ENCODE measurements at places on chromosomes 3 and 15.

- no peak for DNase-seq
Measured at GRCh38 chr15:42449770-42450424, 41.0 kb downstream of the ZNF106 start.

DNA sequence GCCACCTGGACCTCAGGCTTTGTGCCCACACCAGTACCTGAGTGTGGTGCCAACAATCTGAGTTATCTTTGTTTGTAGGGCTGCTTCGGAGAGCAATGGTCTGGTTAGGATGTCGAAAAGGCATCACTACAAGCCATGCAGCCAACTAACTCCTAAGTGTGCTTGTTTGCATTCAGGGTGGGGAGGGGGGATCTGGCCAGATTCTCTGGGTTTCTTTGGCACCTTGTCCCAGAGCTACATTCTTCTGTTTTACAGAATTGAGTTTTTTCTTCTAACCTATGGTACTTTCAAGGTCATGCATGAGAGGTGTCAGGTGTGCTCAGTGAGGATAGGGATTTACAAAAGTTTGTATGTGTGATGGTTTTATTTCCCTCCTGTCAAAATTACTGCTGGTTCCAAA lies 391.4 kb upstream of the RARB start:
- DNase-seq = no peak

DNA sequence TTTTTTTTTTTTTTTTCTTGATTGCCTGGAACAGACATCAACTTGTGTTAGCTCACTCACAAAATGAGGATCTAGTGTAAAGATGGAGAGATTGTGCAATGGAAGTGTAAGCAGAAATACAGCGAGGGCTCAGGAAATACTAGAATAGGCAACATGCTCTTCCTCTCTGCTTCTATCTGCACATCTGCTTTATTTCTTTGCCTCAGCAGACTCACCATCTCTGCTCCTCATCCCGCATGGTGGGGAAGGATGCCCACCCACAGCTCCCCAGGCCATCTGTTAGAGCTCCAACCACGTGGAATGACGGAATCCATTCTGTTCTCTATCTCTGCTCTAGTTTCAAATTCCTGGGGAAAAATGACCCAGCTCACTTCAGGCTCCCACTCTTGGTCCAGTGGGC lies 128.0 kb upstream of the ADAMTS9 start:
- DNase-seq = no peak

DNA sequence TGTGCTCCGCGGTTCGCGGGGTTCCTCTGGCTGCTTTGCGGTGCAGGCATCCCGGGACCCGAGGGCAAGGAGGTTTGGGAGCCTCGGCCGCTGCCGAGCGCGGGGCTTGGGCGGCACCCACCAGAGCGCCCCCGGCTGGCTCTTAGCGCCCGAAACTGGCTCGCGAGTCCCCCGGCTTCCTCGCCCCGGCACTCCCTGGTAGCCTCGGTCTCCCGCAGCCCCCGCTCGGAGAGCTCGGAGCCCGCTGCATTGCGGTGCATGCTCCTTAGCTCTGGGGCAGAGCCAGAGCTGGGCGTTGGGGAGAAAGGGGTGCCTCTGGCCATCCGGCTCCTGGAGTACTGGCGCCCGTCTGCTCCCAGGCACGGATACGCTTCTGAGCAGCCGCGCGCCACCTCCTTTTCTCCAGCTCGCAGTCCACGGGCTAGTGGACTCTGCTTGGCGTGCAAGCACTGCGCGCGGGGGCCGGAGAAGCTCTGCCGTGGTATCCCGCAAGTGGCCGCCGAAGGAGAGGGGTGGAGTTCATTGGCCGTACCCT lies 753 bp downstream of the EPHB1 start:
- no peak for DNase-seq

DNA sequence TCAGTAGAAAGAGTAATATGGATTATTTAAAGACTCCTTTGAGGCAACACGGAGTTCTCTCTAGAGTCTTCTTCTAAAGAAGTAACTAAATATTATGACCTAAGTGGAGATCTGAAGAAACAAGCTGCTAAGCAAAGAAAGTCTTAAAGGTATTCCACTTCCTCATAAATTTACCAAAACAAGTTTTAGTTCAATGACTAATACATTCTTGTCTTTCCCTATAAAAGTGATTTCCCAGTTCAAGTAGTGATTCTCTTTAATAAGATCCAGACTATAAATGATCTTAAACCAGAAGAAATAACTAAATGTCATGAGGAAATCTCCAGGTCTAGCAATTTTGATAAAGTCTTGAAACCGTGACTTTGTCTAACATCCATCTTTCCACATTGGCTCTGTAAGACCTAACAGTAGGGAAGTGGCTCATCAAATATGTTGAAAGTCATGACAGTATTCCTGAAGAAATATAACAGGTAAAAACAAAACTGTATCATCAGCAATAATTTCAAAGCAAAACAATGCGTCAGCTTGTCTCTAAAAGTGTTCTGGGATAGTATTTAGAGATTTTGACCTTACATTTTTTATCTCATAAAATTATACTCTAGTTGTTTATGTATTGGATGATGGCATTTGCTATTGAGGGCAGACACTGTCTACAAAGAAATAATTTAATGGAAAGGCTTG lies 51.8 kb upstream of the NEDD4 start:
- DNase-seq = no peak

GRCh38 chr3:134441321-134441720 lies 44.5 kb downstream of the ANAPC13 start:
- no peak for DNase-seq

DNA sequence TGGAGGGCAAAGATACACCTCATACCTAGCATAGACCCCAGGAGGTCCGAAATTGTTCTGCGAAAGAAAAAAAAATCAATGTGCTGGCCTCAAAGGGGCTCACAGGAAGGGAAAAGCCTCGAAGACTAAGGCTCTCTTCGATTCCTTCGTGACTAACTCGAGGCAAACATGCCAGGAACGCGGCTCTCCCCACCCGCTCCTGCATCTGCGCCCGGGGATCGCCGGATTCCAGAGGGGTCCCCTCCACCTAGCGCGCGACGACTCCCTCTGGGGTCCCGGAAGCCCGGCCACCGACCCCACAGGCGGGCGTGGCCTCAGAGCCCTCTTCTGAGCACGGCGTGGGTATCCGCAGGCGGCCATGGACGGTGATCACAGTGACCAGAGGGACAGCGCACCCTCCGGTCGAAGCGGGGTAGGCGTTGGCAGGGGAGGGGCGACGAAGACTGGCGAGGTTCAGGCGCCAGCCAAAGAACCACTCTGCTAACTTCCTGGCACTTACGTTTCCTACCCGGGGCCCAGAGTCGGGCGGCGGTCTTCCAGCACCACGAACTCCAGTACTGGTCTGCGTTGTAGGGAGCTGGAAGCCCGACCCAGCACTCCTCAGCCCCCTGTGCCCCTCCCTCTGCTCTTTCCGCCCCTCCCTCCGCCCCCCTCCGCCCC lies 515 bp upstream of the EIF3J start:
- DNase-seq = no peak

DNA sequence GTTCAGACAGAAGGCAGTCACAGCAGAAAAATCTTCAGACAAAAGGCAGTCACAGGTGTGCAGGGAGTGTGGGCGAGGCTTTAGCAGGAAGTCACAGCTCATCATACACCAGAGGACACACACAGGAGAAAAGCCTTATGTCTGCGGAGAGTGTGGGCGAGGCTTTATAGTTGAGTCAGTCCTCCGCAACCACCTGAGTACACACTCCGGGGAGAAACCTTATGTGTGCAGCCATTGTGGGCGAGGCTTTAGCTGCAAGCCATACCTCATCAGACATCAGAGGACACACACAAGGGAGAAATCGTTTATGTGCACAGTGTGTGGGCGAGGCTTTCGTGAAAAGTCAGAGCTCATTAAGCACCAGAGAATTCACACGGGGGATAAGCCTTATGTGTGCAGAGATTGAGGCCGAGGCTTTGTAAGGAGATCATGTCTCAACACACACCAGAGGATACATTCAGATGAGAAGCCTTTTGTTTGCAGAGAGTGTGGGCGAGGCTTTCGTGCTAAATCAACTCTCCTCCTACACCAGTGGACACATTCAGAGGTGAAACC lies 27.6 kb downstream of the ZNF589 start:
- peak; percentile 93 for DNase-seq

DNA sequence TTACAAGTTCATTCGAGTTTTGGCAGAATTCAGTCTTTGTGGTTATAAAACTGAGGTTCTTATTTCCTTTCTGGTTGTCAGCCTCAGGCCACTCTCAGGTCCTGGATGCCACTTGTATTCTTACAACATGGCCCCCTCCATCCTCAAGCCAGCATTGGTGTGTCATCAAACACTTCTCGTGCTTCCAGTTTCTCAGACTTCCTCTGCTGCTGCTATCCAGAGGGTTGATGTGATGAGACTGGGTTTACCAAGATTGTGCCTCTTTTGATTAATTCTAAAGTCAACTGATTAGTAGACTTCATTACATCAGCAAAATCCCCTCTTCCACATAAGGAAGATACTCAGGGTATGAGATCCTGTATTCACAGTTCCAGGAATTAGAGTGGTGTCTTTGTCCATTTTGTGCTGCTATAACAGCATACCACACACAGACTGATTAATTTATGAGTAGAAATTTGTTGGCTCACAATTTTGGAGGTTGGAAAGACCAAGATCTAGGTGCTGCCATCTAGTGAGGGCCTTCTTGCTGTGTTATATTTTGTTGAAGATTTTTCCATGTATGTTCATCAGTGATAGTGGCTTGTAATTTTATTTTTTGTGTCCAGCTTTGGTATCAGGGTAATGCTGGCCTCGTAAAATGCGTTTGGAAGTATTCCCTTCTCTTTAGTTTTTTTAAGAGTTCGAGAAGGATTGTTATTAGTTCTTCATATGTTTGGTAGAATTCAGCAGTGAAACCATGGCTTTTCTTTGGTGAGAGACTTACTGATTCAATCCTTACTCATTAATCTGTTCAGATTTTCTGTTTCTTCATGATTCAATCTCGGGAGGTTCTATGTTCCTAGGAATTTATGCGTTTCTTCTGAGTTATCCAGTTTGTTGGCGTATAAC lies 11.1 kb downstream of the LRCH3 start:
- no peak for DNase-seq

GRCh38 chr3:45895686-45896468 lies 9.5 kb downstream of the CCR9 start:
- DNase-seq = no peak

DNA sequence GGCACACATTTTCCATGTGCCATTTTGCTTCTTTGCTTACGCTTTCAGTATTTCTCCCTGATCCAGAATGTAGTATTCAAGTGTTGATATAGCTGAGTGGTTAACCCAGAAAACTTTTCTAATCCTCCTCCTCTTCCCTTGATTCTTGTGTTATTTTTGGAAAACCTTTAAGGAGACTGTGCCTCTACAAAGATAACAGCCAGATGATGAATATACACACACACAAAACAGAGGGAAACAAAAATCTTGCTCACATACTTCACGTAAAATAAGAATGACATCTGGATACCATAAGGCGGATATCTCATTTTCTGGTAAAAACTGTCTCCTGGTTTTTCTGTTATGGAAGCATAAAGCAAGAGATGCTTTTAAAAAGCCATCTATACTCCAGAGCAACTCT lies 295.8 kb upstream of the THBS1 start:
- no peak for DNase-seq

- no peak for DNase-seq
Measured at GRCh38 chr3:163476179-163476578, 1602.1 kb downstream of the SI start.

DNA sequence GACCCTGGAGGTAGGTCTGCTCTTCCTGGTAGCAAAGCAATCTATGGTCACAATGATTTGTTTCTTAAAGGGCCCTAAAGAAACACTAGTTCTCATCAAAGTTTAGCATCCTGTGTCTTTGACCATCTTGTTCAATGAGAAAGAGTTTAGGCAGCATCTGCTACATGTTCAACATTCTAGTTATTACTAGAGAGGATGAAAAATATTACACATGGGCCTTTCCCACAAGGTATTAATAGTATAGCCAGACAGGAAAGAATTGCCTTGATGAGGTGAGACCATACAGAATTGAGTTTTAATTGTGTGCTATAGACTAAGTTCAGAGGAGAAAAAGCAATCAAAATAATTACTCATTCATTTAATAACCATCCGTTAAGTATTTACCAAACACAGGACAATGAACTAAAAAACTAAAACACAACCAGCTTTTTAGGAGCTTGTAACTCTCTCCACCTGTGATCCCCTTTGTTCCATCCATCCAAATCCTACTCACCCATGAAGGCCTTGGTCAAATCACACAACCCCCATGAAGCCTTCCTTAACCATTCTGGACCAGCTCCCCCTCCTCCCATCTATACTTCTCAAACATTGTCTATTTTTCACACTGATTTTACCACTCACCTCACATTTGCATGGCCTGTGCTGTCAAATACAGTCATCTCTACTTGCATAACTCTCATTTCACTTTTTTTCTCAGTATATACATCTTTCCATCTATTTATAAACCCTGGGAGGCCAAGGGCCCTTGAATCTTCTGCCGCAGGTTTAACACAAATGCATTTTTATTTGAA lies 122.9 kb downstream of the RORA start:
- DNase-seq = no peak

GRCh38 chr15:89396723-89397652 lies 62.4 kb upstream of the POLG start:
- no peak for DNase-seq

- no peak for DNase-seq
Measured at GRCh38 chr3:183698756-183699155, 1.2 kb downstream of the YEATS2 start.

DNA sequence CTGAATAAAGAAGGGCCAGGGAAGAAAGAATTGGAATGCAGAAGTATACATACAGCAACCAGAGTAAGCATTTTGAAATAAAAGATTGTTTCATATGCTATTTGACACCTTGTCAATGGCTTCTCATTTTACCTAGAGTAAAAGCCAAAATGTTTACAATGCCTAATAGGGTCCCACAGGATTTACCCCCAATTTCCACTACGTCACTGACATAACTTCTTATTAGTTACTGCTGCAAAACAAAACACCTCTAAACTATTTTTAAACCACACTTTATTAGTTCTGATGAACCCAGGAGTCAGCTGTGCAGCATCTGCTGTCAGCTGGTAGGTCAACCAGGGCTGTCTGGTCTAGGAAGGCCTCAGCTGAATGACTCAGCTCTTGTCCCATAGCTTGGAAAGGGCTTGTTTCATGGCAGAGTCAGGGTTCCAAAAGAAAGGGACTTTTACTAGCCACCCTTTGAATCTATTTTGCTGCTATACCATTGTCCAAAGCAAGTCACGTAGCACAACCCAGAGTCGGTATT lies 945.1 kb downstream of the EPHA3 start:
- no peak for DNase-seq

- DNase-seq = no peak
Measured at GRCh38 chr3:158471639-158472294, 99.2 kb upstream of the MLF1 start.

All from activated effector memory CD4-positive, alpha-beta T cell treated with anti-CD3 and anti-CD28 coated beads, Interleukin-2, amount 50 U/mL, for 16 hours (primary cell).